Stimulated activated CD8-positive, alpha-beta memory T cell treated with anti-CD3 and anti-CD28 coated beads, Interleukin-7, amount 100 ng/mL, for 48 hours (primary cell): ENCODE measurements at places on chromosomes 13 and 19.

GRCh38 chr13:112683581-112683980, 6.3 kb upstream of the ATP11A start:
- DNase-seq: no peak

- DNase-seq: no peak
These were observed 71.8 kb downstream of the SPACA7 start for GRCh38 chr13:112447761-112448603.

DNA sequence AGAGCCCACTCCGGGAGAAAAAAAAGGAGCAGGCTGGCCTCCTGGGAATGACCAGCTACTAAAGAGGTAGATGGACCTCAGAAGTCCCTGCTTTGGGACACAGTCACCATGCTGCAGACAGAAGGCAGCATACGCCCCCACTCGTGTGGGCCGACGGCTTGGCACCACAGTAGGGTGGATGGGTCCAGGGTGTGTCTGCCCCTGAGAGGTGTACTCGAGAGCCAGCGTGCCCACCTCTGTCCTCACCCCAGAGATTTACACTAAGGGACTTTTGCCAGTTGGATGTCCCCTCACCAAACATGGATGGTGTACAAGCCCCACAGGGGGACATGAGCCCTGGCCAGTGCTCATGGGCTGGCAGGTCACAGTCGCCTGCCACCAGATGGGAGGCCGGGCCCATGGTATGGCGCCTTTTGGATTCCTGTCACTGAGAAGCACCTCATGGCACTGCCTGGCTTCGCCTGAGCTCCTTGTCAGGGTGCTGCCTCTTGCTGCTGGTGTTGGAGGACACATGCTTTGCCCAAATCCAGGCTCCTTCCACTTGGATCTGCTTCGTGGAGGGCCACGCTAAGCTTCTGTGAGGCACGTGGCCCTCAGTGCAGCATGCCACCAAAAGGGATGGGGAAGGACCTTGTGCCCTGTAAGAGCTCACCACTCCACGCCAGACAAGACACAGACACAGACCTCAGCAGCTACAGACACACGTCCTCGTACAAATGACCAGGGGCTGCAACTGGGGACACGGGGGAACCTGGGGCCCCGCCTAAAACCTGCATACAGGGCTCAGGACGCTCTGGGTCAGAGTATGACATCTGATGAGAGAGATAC, 13.3 kb upstream of the EPHX3 start:
- no peak for DNase-seq

DNA sequence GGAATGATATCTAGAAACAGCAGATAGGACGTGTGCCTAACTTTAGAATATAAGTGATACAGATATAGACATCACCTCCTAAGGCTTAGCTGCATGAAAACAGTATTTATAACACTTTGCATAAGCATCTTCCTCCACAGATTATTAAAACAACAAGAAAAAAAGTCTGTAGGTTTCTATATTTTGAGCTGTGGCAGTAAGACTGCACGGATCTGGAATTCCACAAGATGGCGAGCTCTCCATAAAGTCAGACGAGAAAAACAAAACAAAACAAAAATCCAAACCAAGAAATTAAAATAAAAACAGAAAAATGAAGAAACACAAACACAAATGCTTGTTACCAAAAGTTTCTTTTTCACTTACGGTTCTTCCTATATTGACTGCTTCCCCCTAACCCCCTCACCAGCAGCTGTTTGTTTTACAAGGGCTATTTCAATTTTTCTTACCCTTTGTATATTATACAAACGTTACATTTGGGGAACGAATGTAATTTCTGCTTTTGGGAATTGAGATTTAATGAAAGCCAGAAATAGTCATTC, 285.8 kb downstream of the MYO16 start:
- no peak for DNase-seq

DNA sequence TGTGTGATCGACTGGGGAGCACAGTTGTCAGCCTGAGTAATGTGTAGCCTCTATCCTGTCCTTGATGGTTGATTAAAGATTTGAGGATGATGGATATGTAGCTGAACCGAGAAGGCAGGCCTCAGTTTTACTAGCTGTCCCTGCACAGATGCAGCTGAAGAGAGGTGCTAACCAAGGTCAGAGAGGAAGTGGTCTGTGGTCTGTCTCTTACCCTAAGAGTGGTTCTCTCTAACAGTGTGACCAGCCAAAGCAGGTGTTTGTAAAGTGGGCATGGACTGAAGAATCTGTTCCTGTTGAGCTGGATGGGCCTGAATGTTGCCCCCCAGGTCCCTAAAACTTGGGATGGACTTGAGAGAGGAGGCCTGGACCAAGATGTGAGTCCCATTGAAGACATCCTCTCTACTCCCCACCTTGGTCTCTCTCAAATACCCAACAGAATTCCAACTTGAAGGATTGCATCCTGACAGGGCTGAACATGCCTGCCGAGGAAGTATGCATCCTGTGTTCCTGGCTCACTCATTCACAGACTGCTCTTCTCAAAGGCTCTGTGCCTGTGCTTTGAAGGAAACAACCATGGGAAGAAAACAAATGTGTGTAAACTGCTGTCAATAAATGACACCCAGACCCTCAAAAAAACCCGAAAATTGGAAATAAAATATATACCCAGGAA, 223.8 kb downstream of the MAB21L1 start:
- DNase-seq: no peak

DNA sequence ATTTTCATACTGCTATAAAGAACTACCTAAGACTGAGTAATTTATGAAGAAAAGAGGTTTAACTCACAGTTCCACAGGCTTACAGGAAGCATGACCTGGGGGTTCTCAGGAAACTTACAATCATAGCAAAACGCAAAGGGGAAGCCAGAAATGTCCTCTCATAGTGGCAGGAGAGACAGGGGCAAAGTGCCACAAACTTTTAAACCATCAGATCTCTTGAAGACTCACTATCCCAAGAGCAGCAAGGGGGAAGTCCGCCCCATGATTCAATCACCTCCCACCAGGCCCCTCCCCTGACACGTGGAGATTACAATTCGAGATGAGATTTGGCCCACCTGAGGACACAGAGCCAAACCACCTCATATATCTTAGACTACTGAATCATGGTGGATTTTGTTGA, 198.7 kb downstream of the KCTD12 start:
- DNase-seq: peak; percentile 5

DNA sequence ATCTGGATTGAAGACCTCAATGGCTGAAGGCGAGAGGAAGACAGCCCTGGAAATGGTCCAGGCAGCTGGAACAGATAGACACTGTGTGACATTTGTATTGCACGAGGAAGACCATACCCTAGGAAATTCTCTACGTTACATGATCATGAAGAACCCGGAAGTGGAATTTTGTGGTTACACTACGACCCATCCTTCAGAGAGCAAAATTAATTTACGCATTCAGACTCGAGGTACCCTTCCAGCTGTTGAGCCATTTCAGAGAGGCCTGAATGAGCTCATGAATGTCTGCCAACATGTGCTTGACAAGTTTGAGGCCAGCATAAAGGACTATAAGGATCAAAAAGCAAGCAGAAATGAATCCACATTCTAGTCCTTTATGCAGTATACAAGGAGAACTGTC, 1.2 kb downstream of the POLR1D start:
- no peak for DNase-seq

DNA sequence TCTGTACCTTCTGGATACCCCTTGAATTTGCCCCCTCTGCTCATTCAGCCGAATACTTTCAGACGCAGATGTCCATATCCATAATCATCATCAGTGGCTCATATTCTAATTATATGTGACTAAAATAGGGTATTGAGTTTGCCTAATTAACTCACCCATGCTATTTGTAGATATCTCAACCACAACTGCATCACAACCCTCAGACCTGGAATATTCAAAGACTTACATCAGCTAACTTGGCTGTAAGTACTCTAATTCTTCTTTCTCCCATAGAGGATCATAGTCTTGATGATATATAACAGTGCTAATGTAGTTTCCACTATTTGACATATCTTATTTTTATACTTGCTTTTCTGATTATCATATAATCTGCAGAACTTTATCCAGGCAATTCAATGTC, 35.8 kb downstream of the RXFP2 start:
- DNase-seq: no peak

GRCh38 chr13:24264976-24265375, 44.4 kb upstream of the C1QTNF9 start:
- peak; percentile 76 for DNase-seq

DNA sequence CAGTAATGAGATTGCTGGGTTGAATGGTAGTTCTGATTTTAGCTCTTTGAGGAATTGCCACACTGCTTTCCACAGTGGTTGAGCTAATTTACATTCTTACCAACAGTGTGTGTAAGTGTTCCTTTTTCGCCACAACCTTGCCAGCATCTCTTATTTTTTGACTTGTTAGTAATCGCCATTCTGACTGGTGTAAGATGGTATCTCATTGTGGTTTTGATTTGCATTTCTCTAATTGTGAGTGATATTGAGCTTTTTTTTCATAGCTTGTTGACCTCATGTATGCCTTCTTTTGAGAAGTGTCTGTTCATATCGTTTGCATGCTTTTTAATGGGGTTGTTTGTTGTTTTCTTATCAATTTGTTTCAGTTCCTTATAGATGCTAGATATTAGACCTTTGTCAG, 245.0 kb downstream of the MTUS2 start:
- no peak for DNase-seq

- no peak for DNase-seq
These were observed 4.7 kb downstream of the PTBP1 start for GRCh38 chr19:801861-802497.

DNA sequence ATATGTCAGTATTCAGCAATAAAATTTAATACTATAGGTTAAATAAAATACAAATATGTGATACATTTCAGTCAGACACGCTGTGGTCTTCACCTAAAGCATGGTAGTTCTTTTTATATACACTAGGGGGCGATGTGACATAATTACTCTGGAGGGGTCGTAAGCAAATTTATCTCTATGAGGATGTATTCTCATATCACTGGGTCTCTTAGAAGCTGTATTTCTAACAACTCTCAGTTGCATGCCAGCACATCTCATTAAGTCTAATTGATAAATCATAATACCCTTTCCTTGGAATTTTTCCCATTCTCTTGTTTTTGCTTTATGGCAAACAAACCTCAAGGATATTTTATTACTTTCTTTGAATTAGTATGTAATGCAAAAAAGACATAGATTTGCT, 3.9 kb upstream of the PCDH17 start:
- DNase-seq: no peak

DNA sequence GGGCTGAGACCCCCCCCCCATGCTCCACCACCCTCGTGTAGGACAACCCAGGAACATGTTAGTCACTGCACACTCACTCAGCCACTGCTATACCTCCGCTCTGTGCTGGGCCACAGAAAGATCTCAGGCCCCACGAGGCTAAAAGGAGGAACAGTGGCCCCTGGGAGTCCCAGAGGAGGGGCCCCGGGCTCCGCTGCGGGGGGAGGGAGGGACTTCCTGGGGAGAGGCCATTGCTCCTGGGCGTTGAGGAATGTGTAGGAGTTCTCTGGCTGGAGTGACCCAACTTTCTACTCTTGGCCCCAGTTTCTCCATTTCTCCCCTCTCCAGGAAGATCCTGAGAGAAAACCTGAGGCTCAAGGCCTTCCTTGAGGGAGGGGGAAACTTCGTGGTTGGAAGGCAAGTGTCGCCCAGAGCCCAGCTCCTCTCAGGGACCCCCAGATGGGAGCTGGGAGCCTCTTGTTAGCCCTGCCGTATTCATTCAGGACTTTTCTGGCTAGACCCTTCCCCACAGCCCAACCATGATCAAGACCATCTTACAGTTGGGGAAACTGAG, 13.6 kb downstream of the ONECUT3 start:
- DNase-seq: no peak

- no peak for DNase-seq
These were observed 172.4 kb downstream of the VWA8 start for GRCh38 chr13:41788552-41788951.

DNA sequence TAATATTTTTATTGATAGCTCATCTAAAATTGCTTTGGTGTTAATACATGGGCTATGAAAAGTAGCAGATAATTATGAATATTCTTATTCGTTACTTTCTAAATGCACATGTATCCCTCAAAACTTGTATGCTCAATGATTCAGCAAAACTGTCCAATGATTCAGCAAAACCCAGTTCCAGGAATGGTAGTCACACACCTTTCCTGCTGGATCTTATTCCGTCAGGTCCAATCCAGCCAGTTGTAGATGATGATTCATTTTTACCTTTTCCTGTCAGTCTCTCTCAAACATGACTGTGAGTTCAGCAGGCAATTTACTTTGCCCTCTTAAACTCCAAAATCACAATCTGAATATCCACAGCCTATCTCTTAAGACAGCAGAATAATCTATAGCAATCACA, 1082.6 kb downstream of the EFNB2 start:
- no peak for DNase-seq

GRCh38 chr13:39886336-39886735, 230.9 kb downstream of the COG6 start:
- no peak for DNase-seq

- DNase-seq: no peak
These were observed 3.9 kb downstream of the EEF2 start for GRCh38 chr19:3981373-3981735.

DNA sequence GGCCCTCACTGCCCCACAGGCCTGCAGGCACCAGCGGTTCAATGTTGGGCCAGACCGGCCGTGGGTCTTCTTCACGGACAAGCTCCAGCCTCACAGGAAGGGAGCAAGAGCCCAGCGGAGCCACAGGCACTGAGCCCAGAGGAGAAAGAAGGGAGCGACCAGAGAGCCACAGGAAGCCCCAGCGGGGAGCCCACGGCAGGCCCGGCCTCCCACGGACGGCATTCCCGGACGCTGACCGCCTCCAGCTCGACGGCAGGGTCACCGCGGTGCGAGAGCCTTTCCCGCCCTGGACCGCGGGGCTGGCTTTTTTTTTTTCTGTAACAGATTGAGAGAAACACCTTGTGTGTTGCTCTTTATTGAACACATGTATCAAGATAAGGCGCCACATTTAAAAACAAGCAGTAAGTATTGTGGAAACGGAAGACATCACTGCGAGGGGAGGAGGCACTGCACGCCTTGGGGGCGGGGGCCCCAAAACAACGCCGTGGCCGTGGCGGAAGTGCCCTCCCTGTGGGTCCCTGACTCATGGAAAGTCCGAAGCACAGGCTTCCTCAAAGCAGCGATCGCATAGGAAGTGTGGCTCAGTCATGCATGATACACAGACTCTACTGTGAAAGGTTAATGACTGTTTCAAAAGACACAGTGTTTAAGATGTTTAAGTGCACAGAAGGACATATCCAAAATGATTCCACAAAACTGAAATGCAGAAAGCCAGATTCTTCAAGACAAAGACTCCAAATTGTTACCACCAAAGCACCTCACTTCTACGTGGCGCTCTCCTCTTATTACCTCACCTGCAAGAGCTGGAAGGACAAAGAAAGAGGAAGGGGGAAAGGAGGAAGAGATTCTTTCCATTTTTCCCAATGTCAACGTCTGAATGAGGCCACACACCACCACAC, 3.5 kb downstream of the RASA3 start:
- DNase-seq: peak; percentile 91
